ENCODE measurements at places on chromosomes 3 and 15. TPM values are rescaled to one million over a fixed set of nuclear protein-coding genes. Genes with fewer than 3 reads are reported as not detected.

DNA sequence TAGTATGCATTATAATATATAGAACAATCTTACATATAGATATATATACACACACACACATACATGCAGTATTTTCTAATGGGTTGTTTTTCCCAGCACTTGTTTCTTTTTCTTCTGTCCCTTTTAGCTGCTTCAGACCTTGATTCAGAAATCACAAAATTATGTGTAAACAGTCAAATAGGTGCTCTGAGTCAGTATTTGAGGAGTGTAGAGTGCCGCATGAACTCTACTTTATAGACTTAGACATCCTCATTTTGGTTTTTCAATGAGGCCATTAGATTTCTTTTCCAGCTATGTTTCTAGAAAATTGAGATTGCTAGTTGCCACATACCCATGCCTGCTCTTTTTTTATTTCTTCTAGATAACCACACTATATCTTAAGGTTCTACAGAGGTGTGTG, 58.2 kb downstream of the HHLA2 start:
- DNase-seq: no peak

CFAP100 gene
- total RNA-seq: not detected

GRCh38 chr3:126258670-126259069, 78.3 kb upstream of the ALDH1L1 start:
- DNase-seq: peak; percentile 68

DNA sequence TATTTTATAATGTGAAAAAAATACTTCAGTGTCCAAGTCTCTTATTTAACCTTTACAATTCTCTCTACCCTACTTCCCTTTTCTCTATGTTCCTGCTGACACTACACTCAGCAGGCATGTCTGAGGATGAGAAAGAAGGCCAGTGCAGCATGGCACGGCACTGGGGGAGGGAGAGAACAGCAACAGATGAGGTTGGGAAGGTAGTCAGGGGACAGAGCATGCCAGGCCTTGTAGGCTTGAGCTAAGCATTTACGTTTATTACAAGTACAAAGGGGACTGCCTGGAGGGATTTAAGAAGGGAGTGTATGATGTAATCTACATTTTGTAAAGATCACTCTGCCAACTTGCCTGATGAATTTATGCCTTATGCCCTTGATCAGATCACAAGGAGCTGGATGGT, 117.3 kb upstream of the WNT5A start:
- DNase-seq: no peak

SPTSSB gene
- total RNA-seq: not detected

DNA sequence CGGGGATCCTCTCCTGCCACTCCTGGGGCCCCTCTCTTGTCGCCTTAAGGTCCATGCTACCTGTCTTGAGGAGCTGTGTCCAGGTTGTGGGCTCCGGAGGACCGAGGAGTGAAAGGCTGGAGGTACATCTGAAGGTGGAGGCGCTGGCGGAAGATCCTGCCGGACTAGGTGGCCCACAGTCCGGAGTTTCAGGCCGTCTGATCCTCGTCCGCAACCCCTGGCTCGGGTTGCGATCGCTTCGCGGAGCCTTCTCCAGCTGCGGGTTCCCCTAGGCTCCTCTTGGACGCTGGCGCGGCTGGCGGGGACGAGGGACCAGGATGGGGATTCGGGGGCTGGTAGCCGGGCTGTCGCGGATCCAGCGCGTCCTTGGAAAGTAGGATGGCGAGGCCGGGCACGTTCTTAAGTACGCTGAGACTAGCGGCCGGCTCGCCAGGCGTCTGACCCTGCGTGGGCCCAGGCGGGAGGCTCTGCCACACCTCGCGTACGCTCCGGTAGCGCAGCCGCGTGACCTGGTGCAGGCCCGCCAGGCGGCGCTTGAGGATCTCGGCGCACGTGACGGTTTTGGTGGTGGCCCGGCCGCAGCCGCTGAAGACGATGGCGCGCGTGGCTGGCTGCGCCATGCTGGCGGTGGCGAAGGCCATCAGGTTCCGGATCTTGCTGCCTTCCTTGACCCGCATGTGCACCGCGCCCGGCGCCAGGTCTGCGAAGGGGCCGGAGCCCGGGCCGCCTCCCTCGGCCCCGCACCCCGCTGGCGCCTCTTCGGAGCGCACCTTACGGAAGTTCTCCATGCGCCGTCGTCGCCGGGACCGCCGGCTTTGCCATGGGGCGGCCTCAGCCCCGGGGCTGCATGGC, 550 bp downstream of the RPP25 start:
- DNase-seq: peak; percentile 59

- DNase-seq: no peak
Measured at GRCh38 chr15:41648770-41649169, 11.4 kb upstream of the MGA start.

DNA sequence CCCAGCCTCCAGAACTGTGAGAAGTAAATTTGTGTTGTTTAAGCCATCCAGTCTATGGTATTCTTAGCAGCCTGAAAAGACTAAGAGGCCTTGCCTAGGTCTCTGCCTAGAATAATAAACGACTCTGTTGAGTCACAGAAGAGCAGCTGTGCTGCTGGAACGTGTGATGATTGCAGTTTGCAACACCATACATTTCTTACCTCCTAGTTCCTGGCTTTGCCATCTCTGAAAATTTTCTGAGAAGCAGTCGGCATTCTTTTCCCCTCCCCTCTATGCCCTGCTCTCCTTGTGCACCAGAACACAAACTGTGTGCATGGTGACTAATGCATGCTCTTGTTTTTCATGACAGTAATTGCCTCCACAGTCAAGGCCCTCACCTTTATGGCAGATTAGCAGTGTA, 301.3 kb downstream of the IL20RB start:
- DNase-seq: no peak

COLQ gene
- total RNA-seq: 4.7 TPM

DNA sequence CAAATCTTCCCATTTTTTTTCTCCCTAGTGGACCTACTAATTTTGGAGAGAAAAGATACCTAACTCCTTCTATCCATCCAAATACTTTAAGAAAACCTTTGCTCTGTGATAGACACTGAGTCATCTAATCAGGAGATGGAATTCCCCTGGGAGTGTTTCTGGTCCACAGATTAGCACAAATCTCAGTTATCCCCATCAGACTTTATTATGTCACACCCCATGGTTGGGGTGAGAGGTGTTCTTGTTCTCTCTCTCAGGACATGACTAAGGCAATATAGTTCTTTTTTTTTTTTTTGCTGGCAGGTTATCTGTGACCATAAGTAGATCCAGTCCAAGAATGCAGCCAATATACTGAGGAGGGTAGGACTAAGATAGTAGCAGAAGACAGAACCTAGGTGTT, 15.8 kb downstream of the SLC9A9 start:
- no peak for DNase-seq

DNA sequence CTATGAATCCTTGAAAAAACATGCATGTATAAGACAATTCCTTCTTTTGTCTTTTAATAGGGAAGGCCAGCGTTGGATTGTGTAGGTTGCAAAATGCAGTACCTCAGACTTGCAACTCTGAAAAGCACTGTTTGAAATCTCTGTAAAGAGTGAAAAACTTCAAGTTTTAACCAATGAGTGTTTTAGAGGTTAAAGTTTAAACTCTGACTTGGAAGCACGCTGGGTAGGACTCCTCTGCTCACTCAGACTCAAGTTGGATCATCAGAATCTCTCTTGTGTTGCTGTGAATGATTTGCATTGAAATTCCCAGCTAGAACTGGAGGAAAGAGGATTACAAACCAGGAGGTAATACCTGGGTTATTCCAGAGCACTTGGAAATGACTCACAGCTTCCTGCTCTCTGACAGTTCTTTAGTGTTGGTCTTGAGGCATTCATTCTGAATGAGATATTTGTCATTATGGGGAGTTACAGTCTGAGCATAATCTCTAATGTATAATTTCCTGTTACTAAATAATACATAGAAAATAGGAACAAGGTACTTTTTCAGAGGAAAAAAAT, 49.1 kb downstream of the PLS1 start:
- DNase-seq: no peak

- DNase-seq: no peak
Measured at GRCh38 chr15:88932875-88933330, 19.7 kb upstream of the MFGE8 start.

LMLN gene
- 5.0 TPM for total RNA-seq

SLC22A13 gene
- 0.29 TPM for total RNA-seq

MED12L gene
- 0.05 TPM for total RNA-seq

All from gastrocnemius medialis (tissue), 4 donors.